ENCODE measurements at places on chromosomes 3 and 15.

DNA sequence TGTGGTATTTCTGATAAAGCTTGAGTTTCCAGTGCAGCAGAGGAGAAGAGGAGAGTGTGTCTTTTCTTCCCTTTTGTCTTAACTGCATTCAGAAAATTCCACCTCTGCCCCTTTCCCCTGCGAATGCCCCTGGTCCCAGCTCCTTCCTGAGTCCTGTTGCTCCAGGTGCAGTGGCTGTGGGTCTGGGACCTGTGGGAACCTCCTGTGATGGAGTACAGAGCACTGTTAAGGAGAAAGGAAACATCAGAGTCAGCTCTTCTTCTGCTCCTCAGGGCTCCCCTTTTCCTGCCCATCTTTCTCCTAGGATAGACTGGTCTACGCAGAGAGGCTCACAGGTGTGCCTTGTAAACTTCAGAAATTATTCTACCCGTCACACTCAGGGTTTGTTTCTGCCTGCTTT is 165.8 kb upstream of the ROPN1 start:
- no peak for DNase-seq

GRCh38 chr3:116038968-116039650 is 406.2 kb downstream of the LSAMP start:
- DNase-seq: no peak

GRCh38 chr3:81838457-81838856 is 77.0 kb upstream of the GBE1 start:
- no peak for DNase-seq

GRCh38 chr3:194203482-194204041 is 67.6 kb downstream of the HES1 start:
- no peak for DNase-seq

- no peak for DNase-seq
Observed at GRCh38 chr15:63556246-63556645, 40.9 kb upstream of the FBXL22 start.

DNA sequence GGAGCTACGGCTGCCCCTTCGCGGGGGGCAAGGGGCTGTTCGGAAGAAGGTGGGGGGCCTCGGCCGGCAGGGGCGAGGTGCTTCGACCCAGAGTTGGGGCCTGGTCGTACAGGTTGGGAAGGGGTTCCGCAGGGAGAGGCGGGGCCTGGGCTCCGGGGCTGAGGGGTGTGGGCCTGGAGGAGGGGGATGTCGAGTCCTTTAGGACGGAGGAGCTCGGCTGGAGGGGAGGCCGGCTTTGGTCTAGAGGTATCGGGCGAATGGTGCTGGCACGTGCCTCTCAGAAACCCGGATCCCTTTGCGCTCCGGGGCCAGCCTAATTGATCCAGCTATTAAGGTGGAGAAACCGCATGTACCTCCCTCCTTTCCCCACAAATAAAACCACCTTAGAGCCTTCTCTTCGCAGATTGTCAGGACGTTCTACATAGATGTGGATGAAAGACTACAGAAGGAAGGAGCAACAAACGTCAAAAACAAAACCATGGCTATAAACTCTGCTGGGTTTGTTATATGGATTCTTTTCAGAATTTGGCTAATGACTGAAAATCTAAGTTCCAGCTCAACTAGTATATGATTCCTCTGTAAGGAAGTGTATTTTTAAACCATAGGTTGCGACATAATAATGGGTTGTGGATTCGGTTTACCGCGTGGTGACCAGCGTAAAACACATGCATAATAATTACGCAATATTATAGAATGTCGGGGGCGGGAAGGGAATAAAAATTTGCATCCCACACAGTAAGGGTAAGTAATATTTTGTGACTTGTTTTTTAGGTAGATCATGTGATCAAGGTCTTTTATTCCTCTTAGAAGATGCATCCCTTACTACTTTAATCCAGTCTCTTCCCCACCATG is 644 bp upstream of the NGLY1 start:
- peak; percentile 24 for DNase-seq

DNA sequence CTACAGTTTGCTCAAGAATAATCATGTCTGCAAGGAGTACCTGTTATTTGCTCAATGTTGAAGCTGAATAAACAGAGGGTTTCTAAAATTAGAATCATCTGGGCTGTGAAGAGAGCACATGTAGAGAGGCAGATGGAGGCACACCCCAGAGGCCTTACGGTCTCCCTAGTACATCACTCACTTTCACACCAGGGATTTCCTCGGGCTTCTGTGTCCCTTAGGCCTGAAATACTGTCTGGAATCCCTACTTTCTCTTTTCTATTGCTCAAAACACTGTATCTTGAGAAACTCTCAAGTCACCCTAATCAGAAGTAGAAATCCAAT is 473.7 kb upstream of the ROBO2 start:
- DNase-seq: no peak

DNA sequence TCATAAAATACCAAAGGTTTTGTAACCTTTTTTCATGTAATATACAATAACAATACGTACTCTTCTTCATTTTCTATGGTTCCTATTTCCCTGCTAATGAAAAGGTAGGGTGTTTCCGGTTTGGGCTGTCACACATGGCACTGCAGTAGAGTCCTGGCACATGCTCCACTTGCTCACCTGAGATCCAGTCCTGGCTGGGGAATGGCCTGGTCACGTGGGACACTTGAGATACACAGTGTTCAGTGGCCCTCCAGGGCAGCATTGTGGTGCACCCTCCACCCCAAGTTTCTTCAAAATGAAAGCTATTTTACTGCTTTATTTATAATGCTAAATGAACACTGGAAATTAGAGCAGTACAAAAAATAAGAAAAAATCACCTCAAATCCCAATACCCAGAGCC is 23.2 kb downstream of the MRPS25 start:
- DNase-seq: no peak

GRCh38 chr3:47404431-47404876 is 23.6 kb downstream of the PTPN23 start:
- DNase-seq: no peak

DNA sequence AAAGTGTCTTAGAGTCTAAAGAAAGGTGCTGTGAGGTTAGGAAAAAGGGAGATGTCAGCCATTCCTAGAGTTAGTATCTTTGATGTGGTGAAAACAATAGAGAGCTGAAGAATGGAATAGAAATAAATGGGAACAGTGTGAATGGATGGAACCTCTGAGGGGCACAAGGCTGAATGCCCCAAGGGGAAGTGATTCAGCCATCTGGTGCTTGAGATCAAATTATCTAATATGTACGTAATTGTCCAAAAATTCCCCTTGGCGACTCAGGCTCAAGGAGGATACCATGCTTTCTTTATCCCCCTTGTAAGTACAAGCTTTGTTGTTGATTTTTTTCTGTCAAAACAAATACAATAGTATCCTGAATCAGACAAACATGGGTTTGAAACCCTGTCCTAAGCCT is 361.6 kb downstream of the LSAMP start:
- DNase-seq: no peak

GRCh38 chr15:39976291-39977274 is 42.7 kb downstream of the EIF2AK4 start:
- peak; percentile 60 for DNase-seq

- DNase-seq: no peak
Observed at GRCh38 chr15:74890665-74890960, 771 bp downstream of the MPI start.

DNA sequence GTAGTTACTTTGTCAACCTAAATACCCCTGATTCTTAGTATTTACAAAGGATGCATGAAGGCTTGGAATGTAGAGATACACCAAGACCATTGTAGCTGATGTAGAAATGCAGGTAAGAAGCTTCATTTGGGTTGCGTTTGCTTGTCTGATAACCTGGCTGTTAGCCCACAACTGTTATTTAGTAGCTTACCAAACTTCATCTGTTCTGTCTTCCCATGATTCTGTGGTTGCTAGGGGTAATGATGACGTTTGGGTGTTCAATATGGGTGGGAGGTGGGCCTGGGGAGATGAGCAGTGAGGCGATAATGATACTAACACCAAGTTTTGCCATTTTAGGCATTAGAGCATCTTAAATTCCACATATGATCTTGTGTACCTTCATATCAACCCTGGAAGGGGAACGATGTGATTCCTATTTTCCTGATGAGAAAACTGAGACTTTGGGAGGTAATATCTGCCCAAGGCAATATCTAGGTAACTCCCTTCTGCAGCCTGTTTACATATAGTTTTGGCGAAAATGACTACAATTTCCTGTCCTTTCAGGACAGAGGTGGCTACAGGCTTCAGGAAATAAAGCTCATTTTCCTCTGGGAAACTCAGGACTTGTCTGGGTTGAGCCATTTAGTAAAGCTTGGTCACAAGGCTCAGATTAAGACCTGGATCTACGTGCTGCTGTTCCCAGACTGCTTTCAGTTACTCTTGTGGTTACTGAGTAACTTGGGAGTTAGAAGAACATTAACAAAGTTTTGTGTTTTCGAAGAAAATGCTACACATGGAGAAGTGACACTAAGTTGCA is 26.8 kb downstream of the FNDC3B start:
- no peak for DNase-seq

GRCh38 chr15:69553686-69554085 is 101.1 kb downstream of the RPLP1 start:
- DNase-seq: no peak

GRCh38 chr3:156108616-156109015 is 11.8 kb upstream of the KCNAB1 start:
- DNase-seq: no peak

GRCh38 chr3:34056951-34057390 is 258.5 kb downstream of the PDCD6IP start:
- DNase-seq: no peak

DNA sequence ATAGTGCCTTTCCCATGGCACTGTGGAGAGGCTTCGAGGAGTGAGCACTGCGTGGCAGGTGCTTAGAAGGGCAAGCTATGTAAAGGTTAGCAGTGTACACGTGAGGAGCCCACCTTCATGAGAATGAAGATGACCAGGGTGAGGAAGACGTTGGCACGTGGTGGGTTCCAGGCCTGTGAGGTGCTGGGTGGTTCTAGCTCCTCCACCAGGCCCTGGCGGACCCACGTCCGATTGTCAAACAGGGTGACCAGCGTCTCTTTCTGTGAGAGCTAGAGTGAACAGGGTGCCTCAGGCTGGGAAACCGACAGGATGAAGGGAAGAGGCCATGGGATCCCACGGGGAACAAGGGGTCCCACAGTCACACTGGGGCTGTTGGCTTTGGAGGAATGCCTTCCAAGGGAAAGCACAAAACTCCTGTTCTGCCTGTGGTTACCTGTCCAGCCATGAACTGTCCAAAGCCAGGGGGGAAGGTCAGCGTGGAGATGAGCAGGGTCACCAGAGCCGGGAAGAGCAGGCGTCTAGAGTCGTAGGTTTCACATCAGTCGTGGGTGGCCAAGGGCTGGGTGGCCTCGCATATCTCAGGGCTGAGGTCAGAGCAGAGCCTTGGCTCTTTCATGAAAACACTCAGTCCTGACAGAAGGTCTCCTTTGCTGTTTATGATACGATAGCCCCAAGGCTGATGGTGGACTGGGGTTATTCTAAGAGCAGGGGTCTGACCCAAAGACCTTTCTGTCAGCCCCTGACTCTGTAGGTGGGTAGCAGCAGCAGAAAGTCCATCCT is 6.0 kb downstream of the CLCN2 start:
- DNase-seq: no peak

GRCh38 chr15:69602921-69603320 is 150.3 kb downstream of the RPLP1 start:
- no peak for DNase-seq

GRCh38 chr3:142975316-142975995 is 12.0 kb upstream of the PAQR9 start:
- no peak for DNase-seq

- no peak for DNase-seq
Observed at GRCh38 chr3:13844911-13845310, 35.0 kb downstream of the WNT7A start.

GRCh38 chr3:149800693-149801092 is 8.3 kb upstream of the ANKUB1 start:
- DNase-seq: no peak

GRCh38 chr3:69144631-69145245 is 22.3 kb upstream of the LMOD3 start:
- no peak for DNase-seq

DNA sequence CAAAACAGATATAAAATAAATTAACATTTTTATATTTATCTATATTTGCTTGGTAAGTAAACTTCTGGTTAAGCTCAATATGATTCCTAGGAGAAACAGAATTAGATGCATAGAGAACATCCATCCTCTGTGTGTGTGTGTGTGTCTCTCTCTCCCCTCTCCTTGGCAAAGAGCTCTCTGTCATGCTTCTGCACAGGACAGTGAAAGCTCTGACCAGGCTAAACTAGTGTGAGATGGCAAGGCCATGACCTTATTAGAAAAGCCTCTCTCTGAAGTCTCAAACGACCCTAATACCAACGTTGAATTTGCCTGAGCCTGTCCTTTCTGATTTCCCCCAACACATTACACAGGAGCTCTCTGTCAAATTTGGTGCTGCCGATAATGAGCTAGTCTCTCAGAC is 746.0 kb downstream of the VGLL3 start:
- no peak for DNase-seq

- DNase-seq: no peak
Observed at GRCh38 chr3:72238010-72238691, 453.2 kb upstream of the PROK2 start.

GRCh38 chr3:27758083-27758482 is 36.0 kb upstream of the EOMES start:
- DNase-seq: no peak

DNA sequence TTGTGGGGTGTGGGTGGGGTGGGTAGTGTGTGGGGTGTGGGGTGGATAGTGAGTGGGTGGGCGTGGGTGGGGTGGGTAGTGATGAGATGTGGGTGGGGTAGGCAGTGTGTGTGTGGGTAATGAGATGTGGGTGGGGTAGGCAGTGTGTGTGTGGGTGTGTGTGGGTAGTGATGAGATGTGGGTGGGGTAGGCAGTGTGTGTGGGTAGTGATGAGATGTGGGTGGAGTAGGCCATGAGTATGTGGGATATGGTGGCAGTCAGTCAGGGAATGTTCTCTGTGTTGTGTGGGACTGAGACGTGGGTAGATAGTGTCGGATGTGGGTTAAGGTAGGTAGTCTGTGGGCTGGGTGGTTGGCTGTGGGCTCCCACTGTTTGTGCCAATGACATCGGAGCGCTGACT is 7.1 kb downstream of the MINAR1 start:
- DNase-seq: no peak

GRCh38 chr3:131036200-131036816 is 9.6 kb downstream of the NEK11 start:
- DNase-seq: no peak

DNA sequence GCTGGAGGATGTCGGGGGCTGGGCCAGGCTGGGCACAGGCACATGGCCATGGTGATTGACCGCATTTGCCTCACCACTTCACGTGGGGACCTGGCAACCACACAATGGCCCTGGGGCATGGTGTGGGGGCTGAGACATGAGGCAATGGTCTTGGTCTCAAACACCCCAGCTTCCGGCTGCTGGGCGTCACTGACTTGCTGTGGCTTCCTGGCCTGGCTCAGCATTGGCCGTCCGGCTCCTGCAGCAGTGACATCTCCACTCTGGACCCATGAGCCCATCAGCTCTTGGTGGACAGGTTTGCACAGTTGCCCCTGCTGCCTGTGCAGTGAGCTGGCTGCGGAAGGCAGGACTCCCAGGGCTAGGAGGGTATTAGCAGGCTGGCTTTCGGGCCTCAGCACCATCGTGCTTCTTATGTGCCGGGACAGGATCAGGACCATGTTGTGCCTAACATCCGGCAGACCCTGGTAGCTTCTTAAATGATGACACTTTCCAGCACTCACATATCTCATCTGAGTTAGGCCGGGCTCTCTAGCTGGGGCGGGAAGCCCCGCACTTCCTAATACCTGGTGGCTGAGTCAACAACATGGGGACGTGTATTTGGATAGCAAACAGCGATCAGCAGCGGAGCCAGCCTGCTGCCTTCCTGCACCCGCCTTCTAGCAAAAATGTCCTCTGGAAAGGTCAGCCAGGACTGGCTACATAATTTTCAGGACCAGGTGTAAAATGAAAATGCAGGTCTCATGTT is 34.1 kb downstream of the ZNF710 start:
- DNase-seq: no peak

Measured in dorsolateral prefrontal cortex (tissue), 122 donors.